ENCODE measurements at places on chromosomes 11 and 22.

DNA sequence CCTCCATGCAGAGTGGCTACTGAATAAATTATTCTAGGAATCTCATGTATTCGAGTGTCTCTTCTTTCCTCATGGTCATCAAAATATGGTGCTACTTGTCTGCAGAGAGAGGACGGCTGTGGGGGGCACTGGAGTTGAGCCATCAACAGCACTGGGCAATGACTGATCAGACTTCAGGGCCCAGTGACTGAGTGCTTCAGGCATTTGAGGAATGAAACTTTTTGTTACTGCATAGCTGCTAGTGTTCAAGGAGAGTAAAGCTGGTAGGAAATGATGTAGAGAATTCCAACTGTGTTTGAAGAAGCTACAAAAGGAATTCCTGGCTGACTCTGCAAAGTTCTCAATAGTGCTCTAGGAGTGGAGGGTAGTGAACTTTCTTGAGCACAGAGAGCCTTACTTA is 277.7 kb downstream of the CADM1 start:
- no peak for DNase-seq

DNA sequence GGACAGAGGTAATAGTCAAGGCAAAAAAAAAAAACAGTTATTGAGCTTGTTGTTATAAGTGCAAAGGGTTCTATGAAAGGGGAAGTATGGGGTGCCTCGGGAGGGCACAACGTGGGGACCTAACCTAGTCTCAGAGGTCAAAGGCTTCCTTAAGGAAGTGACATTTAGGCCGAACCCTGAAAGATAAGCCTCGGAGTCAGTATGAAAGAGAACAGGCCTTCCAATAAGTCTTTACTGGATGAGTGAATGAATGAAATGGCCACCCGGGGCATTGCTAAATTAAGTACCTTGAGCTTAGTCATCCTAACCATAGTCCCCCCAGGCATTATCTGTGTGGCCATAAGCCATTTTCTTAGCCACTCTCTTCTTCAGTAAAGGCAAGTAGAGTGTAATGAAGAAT is 19.7 kb downstream of the FLI1 start:
- no peak for DNase-seq

DNA sequence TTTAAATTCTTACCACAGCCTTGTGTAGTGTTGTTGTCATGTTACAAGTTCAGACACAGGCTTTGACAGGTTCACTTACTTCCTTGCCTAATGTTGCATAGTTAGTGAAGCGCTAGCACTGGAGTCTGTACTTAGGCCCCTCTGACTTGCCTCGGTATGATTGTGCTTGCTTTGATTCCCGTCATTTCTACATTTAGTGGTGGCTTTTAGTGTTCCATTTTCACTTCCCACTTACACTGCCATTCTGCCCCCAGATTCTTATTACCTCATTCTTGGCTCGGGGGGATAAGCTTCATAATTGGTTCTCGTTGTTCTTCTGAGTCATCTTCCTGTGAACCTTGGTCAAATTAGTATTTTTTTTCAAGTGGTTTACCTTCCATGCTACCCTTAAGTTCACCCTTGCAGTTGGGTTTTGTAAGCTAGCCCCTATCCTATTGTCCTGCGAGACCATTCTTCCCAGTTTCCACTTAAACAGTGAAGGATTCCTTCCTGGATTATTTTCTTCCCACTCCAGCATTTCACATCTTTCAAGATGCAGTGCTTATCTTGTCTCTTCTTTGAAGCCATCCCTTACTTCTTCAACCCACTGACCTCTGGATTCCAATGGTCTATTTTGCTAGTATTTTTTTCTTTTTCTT is 68.7 kb downstream of the DDX10 start:
- no peak for DNase-seq

DNA sequence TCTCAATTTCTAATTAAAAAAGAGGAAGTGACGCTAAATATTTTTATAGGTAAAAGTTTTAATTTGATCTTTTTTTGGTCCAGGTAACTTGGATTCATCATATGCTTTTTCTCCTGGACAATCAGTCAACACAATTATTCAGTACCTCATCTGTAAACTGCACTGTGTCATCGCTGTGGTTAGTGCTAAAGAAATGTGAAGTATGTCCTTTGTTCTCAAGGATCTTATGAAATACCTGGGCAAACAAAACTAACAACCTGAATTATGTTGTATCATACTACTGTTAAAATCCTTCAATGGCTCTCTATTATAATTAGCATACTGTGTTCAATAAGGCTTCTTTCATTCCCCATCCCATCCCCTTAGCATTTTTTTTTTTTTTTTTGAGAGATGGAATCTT is 19.9 kb upstream of the SCN3B start:
- DNase-seq = no peak

DNA sequence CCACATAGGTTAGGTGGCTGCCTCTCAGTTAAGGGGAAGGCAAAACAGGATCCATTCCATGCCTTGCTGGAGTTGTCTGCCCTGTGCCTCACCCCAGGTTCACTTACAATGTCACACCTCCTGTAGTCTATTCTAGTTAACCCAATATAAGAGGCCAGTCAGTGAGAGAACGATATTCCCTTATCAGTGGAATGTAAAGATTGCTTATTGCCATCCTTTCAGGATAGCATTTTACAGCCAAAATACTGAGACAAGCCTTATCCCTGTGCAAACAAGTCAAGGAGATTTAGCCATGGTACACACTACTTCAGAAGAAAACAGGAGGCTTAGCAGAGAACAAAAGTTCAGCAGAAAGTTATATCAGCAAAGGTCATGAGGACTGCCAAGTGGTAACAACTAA is 5.5 kb downstream of the CYP2R1 start:
- no peak for DNase-seq

DNA sequence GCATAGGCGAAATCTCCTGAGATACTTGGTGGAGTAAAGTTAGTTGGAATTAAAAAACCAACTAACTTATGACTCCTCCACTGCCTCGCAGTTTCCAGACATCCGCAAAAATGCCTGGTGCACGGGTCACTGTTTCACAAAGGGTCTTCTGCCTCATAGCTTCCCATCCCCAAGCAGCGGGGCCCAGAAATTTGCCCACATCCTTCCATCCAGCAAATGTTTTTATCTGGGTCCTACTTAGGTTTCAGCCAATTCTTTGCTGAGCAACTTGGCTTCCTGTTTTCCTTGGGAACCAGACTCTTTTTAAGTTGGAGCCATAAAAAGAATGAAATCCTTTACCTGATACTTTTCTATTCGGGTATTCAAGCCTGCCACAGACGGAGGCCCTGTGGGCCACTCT is 36.2 kb downstream of the FZD4 start:
- DNase-seq = no peak

Data from activated CD8-positive, alpha-beta memory T cell treated with anti-CD3 and anti-CD28 coated beads for 4 hours (primary cell).